ENCODE measurements at places on chromosomes 12 and 14.
A peak's percentile ranks its signal among the peaks of the same experiment; 100 is the strongest.

DNA sequence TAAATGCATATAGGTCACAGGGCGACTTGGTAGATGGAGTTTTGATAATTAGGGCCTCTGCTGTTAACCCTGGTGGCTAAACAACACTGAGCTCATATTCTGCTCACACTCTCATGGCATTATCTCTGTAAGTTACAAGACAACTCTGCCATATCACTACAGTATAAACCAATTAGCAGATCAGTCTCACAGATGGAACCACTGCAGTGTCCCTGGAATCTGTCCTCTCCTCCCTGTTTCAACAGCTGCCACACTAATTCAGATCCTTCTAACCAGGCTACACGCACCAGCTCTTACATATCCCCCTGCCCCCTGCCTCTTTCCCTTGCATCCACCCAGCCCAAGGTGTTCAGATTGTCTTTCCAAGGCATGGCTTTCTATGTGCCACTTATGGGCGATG lies 161.0 kb upstream of the RMST start:
- no peak for DNase-seq

DNA sequence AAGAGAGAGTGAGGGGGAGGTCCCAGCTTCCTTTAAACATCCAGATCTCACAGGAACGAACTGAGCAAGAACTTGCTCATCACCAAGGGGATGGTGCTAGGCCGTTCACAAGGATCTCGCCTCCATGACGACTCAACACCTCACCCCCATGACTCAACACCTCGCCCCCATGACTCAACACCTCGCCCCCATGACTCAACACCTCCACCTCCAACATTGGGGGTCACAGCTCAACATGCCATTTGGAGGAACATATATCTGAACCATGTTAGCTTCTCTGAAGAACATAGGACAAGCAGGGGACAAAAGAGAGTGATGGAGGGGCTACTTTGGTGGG lies 66.0 kb upstream of the LHX5 start:
- no peak for DNase-seq

DNA sequence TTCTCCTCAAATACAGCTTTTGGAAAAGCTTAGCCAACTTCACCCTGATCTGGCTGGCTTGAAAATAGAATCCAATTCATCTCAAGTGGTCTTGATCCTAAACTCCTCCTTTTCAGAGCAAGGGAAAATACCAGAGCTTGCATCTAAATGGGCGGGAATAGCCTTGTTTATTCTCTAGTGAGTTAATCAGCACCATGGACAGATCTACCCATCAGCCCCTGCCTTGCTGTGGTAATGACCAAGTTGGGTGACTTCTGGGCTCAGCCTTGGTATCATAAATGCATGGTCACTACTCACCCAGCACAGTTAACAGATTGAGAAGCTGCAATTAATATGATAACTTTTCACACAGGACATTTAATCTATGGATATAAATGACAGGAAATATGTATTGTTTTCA lies 196.6 kb downstream of the GLT1D1 start:
- DNase-seq: no peak

DNA sequence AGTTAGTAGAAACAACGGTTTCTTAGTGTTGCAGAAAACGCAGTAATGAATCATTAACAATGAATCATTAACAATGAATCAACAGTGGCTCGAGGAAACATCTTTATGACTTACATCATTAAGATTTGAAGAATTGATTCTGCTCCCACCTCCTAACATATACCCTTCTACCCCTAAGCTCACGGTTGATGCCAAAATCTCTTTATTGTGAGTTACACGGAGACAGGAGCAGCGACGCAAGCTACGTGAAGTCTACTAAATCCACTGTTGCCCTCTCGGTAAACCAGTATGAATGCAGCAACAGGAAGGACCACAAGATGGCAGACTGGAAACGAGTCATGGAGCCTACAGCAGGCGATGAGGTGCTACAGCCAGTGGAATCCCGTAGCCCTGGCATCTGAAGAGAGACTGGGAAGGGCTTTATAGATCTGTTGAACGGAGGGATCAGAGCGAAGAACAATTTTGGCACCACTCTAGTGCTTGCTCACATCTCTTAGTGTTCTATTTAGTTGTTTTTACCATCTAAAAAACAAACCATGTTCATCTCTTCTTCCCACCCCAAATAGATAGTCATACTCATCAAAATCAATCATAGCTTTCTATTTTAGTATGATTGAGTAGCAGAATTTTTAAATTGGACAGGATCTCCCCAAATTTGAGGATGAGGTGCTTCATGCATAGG lies 332.7 kb downstream of the DUSP6 start:
- DNase-seq: peak; percentile 46

- DNase-seq: no peak
Measured at GRCh38 chr12:24268663-24269186, 319.3 kb upstream of the SOX5 start.

GRCh38 chr14:91405241-91405721 lies 12.3 kb downstream of the CCDC88C start:
- no peak for DNase-seq

GRCh38 chr12:131461096-131461495 lies 249.8 kb upstream of the SFSWAP start:
- DNase-seq: no peak

- no peak for DNase-seq
Measured at GRCh38 chr14:99542566-99542965, 61.4 kb downstream of the CCNK start.

- no peak for DNase-seq
Measured at GRCh38 chr14:103416916-103417315, 31.7 kb downstream of the MARK3 start.
